ENCODE measurements at places on chromosomes 13 and 19.

DNA sequence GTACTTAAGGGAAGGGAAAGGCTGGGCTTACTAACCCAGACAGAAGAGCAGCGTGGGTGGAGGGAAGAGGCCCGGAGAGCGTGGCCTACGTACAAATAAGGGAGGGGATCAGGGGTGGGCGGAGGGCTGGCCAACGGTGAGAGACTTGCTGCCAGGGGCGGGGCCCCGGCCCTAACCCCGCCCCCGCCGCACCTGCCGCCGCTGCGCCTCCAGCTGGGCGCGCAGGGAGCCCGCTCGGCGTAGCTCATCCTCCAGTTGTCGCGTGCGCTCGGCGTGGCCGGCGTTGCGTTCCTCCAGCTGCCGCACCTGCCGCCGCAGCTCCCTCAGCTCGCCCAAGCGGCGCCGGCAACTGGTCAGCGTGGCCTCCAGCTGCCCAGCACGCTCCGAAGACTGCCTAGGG, 5.7 kb downstream of the HOOK2 start:
- DNase-seq: no peak

GRCh38 chr19:43934055-43934984, 762 bp downstream of the ZNF45 start:
- DNase-seq: no peak

- DNase-seq: no peak
Observed at GRCh38 chr13:72165276-72165675, 298.3 kb upstream of the DACH1 start.

- no peak for DNase-seq
Observed at GRCh38 chr19:35141837-35142605, 1.0 kb upstream of the FXYD7 start.

GRCh38 chr13:40640845-40641458, 25.5 kb downstream of the FOXO1 start:
- DNase-seq: no peak

- no peak for DNase-seq
Observed at GRCh38 chr19:47694466-47695273, 18.6 kb upstream of the EHD2 start.

GRCh38 chr19:4172861-4173473, 9.4 kb downstream of the SIRT6 start:
- no peak for DNase-seq

DNA sequence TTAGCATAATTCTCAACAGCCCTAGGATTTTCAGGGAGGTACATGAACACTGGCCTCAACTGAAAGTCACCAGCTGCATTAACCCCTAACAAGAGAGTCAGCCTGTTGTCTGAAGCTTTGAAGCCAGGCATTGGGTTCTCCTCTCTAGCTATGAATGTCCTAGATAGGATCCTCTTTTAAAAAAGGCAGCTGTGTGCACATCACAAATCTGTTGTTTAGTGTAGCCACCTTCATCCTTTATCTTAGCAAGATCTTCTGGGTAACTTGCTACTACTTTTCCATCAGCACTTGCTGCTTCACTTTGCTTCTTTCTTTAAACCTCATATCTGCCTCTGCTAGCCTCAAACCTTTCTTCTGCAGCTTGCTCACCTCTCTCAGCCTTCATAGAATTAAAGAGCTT, 1692.1 kb downstream of the EFNB2 start:
- DNase-seq: no peak

DNA sequence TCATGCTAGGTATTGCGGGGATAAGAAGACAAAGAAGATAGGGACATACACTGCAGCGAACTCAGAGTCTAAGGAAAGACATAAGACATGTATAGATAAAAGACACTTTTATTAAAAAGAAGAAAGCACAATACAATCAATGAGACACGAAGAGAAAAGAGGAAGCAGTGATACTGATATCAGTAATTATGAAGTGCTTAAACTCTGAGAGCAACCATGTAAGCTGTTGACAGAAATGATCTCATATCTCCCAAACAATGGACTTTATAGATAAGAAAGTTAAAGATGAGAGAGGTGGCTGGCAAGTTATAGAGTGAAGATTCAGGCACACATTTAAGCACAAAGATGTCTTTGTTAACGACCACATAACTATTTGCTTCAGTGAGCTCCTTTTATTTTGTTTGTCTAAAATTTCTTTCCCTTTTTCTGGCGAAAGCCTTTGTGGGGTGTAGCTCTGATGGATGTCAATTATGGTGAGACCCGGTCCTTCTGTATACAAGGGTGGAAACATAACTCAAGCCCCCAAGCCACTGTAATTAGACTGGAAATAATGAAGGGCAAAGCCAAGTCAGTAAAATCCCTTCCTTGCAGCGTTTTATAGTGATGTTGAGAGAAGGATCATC, 818.0 kb upstream of the SLC10A2 start:
- DNase-seq: no peak

- DNase-seq: no peak
Observed at GRCh38 chr13:113953561-113953960, 20.3 kb downstream of the C13orf46 start.

GRCh38 chr19:40976134-40976533, 14.9 kb upstream of the CYP2B6 start:
- DNase-seq: no peak

- no peak for DNase-seq
Observed at GRCh38 chr19:51194527-51195315, 30.2 kb upstream of the CD33 start.

DNA sequence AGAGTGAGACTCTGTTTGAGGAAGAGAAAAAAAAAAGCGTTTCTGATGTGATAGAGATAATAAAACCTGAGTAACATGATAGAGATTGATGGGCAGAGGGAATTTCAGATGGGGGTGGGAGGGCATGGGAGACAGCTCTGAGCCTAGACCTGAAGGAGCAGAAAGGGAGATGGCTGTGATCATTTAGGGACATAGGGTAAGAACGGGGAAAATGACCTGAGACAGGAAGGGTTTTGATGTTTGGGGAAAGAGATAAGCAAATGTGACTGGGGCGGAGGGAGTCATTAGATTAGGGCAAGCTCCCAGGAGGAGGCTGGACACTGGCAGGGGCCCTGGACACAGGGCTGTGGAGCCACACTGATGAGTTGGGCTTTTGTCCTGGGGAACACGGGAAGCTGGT, 6.1 kb downstream of the ZNF320 start:
- no peak for DNase-seq
